Endothelial cell of coronary artery (primary cell): ENCODE measurements at places on chromosomes 5 and 9. TPM values are rescaled to one million over a fixed set of nuclear protein-coding genes. Genes with fewer than 3 reads are reported as not detected.

STPG3 gene
- not detected in 2 replicates for total RNA-seq

EPB41L4A gene
- 8.9 and 13.4 TPM in 2 replicates for total RNA-seq

RNF180 gene
- total RNA-seq = 3.7 and 6.4 TPM in 2 replicates

APBB3 gene
- total RNA-seq = 4.9 and 12.1 TPM in 2 replicates

TLE4 gene
- 13.1 and 13.2 TPM in 2 replicates for total RNA-seq

HAVCR1 gene
- not detected in 2 replicates for total RNA-seq

C9orf152 gene
- total RNA-seq = under 0.01 TPM in 1 of 2 replicates, not detected in the other
